LoVo (cell line): ENCODE measurements at places on chromosomes 6 and 20.

GRCh38 chr6:107706516-107707115, 117.5 kb downstream of the SCML4 start:
- DNase-seq, result no peak

GRCh38 chr6:53375847-53376246, 27.1 kb upstream of the ELOVL5 start:
- no peak for DNase-seq

GRCh38 chr6:7590918-7591302, 912 bp downstream of the SNRNP48 start:
- DNase-seq, result no peak

- DNase-seq, result no peak
Observed at GRCh38 chr6:132816660-132817059, 2.3 kb downstream of the RPS12 start.

DNA sequence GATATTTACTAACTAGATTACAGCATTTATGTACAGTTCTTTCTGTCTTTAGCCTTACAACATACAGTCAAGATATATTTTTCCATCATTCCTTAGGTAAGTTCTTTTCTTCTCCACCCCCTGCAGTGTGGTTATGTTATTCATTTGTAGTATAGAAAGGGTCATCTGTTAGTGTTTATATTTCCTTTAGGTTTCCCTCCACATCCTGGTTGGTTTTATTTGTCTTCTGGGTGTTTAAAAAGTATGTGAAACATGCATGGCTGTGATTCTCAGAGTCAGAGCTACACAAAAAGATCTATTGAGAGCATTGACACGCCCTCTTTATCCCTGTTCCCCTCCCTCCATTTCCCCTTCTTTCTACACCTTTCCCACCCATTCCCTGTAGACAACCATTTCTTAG, 20.1 kb downstream of the DHX35 start:
- peak; percentile 28 for DNase-seq

GRCh38 chr20:63958964-63959698, 2.9 kb upstream of the UCKL1 start:
- no peak for DNase-seq

- DNase-seq, result no peak
Observed at GRCh38 chr6:19530188-19530587, 307.0 kb upstream of the ID4 start.

DNA sequence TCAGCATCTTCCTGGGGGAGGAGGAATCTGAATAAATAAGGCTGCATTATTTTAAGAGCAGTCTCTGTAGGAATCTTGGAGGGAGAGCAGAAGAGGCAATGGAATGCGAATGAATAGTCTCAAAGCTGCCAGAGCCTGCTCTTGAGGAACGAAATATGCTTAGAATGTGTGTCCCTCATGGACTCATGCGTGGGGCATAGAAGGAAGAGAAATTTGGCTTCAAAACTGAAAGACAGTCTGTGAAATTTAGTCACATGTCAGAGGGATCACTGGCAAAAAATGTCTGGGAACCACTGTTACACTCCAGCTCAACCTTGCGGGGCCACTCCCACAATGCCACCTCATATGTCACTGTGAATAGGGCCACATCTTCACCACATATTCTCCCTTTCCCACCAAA, 95.5 kb downstream of the GJA10 start:
- DNase-seq, result no peak

DNA sequence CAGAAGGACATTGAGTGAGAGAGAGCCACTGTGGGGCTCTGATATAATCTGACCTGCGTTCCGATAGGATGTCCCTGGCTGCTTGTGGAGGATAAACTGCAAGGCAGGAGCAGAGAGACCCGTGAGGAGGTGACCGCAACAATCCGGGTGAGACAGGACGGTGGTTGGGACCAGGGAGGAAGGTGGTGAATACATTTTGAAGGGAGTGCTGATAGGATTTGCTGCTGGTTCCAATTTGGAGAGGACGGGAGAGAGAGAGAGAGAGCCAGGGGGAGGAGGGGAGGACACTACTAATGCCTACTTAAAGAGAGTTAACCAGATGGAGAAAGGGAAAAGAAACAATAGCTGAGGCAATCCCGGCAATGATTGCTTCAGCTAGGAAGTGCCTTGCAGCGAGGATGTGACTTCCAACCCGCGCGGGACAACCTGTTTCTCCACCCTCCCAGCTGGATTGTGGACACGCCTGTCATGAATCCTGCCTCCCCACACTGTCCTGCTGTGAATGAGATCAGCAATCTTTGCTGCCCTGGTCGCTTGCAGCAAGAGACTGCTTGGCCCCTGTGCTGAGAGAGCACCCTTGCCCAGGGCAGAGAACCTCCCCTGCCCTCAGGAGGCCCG, 199.0 kb upstream of the KCNG1 start:
- peak; percentile 56 for DNase-seq
